ENCODE measurements at places on chromosomes 5 and 9. TPM values are rescaled to one million over a fixed set of nuclear protein-coding genes. Genes with fewer than 3 reads are reported as not detected.

- peak; percentile 73 for DNase-seq
- H3K27me3 ChIP-seq, result peaks cover 4% of the 10 kb centered on the region
- H3K4me1 ChIP-seq, result peaks cover 4% of the 10 kb centered on the region
Observed at GRCh38 chr9:74777136-74777879, 110.4 kb downstream of the TRPM6 start.

- H3K4me3 ChIP-seq, result no peak overlapping the region
- no peak overlapping the region for H3K27ac ChIP-seq
- H3K36me3 ChIP-seq, result no peaks in the 10 kb centered on the region
- peaks cover 7% of the 10 kb centered on the region for H3K4me1 ChIP-seq
Observed at GRCh38 chr9:96256800-96257199, 45.2 kb downstream of the HSD17B3 start.

GRCh38 chr5:134873494-134873893 is 677 bp upstream of the TXNDC15 start:
- peak; percentile 21 for DNase-seq
- H3K36me3 ChIP-seq, result peaks cover 26% of the 10 kb centered on the region
- H3K4me1 ChIP-seq, result peaks cover 40% of the 10 kb centered on the region
- peak overlapping the region; percentile 95 for H3K27ac ChIP-seq
- H3K27me3 ChIP-seq, result no peaks in the 10 kb centered on the region

DNA sequence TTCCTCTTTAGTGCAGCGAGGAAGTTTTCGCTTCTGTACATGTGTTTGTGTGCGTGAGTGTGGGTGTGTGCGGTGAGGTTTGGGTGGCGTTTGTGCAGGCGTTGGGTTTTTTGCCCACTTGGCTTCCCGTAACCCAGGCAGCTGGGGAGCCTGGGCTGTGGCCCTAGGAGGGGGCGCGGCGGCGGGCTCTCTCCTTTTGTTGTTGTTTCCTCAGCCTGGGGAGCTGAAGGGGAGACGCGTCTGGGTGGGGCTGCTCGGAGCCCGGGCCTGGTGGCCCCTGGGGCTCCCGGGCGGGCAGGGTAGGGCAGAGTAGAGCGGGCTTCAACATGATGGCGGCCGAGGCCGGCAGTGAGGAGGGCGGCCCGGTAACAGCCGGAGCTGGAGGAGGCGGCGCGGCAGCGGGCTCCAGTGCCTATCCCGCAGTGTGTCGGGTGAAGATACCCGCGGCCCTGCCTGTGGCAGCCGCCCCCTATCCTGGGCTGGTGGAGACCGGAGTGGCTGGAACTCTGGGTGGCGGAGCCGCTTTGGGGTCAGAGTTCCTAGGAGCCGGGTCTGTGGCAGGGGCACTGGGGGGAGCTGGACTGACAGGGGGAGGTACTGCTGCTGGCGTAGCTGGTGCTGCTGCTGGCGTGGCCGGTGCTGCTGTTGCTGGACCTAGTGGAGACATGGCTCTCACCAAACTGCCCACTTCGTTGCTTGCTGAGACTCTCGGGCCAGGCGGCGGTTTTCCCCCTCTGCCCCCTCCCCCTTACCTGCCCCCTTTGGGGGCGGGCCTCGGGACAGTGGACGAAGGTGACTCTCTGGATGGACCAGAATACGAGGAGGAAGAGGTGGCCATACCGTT is 665 bp downstream of the RASA1 start:
- DNase-seq, result no peak
- peak overlapping the region; percentile 90 for H3K27ac ChIP-seq
- H3K36me3 ChIP-seq, result peaks cover 27% of the 10 kb centered on the region
- H3K4me1 ChIP-seq, result peaks cover 37% of the 10 kb centered on the region
- peak overlapping the region; percentile 91 for H3K4me3 ChIP-seq

DNA sequence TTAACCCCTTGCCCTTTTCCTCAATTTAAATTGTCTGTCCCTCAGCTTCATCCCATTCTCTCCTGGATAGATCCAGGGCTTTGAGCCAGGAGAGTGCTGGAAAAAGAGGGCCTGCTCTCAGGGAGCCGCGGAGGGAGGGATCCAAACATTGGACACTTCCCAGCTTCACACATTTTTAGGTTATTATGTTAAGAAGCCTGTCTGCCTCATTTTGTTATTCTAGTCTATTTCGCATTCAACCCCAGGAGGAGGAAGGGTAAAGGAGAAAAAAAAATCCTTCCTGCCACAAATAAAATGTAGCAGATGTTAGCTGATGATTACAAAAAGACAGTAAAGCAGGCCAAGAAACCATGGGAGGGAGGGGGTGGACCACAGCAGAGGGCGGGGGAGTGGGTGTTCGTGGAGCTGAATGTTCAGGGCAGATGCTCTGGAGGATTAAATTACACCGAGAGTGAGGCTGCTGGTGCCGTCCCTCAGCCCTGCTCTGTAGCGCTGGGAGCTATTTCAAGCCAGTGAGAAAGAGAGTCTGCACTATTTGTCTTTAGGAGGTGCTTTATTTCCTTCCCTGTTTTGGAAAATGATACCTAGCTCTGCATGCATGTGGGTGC is 60.6 kb upstream of the ZFR start:
- H3K36me3 ChIP-seq, result no peaks in the 10 kb centered on the region
- peaks cover 4% of the 10 kb centered on the region for H3K4me1 ChIP-seq
- H3K27me3 ChIP-seq, result peaks cover 10% of the 10 kb centered on the region
- no peak for DNase-seq
- no peak overlapping the region for H3K27ac ChIP-seq

The ANXA2R gene
- 25.1 TPM for total RNA-seq

GRCh38 chr5:157347301-157348048 is 81.6 kb downstream of the CYFIP2 start:
- no peak overlapping the region for H3K27ac ChIP-seq
- peaks cover 63% of the 10 kb centered on the region for H3K4me1 ChIP-seq
- DNase-seq, result no peak

GRCh38 chr5:141430332-141431113 is at the start of gene PCDHGA12:
TSS of gene PCDHGA12 (plus strand) at chr5:141430507. CDS start at chr5:141430760, 253 bp downstream.
- peaks cover 6% of the 10 kb centered on the region for H3K4me1 ChIP-seq
- H3K36me3 ChIP-seq, result peaks cover 13% of the 10 kb centered on the region
- no peak for DNase-seq
- H3K27ac ChIP-seq, result peak within 1 kb of the TSS; percentile 41
- H3K4me3 ChIP-seq, result peak within 1 kb of the TSS; percentile 53

- H3K27me3 ChIP-seq, result no peaks in the 10 kb centered on the region
- H3K4me1 ChIP-seq, result peaks cover 29% of the 10 kb centered on the region
- no peak overlapping the region for H3K4me3 ChIP-seq
- no peak for DNase-seq
Observed at GRCh38 chr5:111502956-111503355, 9.4 kb downstream of the STARD4 start.

GRCh38 chr9:136629001-136629878 is 33.5 kb upstream of the EGFL7 start:
- peaks cover 5% of the 10 kb centered on the region for H3K27me3 ChIP-seq
- no peaks in the 10 kb centered on the region for H3K36me3 ChIP-seq
- no peak for DNase-seq

The ADAMTSL2 gene
- not detected for total RNA-seq

DNA sequence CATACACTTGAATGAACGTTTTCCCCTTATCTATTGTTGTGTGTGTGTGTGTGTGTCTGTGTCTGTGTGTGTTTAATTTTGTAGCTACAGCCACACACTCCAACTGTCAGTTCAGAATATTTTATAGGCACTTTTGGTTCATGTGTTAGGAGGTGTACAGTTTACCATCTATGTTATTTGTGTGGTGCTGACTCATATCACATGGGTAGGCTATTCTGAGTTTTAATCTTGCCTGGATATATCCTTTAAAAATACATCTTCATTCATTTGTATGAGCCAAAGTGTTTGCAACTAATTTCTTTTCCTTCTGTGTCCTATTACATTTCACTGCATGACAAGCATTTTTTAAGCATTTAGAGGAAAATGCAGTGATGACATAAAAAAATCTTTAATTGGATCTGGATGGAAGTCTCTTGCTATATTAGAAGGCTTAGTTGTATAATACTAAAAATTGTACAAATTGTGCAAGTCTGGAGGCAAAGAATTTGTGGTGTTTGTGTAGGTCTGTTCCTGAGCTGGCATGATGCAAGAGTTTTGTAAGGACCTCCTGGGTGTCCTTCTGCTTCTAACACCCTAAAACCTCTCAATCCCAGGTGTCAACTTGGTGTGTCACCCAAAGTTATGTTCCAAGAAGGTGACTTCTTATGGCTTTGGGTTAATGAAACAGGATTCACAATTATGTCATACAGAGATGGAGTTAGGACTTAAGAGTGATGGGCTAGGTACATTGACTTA is 52.4 kb upstream of the HMHB1 start:
- peak overlapping the region; percentile 48 for H3K27ac ChIP-seq
- H3K4me3 ChIP-seq, result no peak overlapping the region
- no peak for DNase-seq

Data from activated CD4-positive, alpha-beta memory T cell treated with anti-CD3 and anti-CD28 coated beads, Interleukin-2, amount 10 ng/mL, durations not matched to agents 7 days and 5 days (primary cell).